GDM1 (cell line): ENCODE measurements at places on chromosomes 2 and 18.

- DNase-seq = no peak
Measured at GRCh38 chr2:39703181-39703872, 37.6 kb downstream of the TMEM178A start.

DNA sequence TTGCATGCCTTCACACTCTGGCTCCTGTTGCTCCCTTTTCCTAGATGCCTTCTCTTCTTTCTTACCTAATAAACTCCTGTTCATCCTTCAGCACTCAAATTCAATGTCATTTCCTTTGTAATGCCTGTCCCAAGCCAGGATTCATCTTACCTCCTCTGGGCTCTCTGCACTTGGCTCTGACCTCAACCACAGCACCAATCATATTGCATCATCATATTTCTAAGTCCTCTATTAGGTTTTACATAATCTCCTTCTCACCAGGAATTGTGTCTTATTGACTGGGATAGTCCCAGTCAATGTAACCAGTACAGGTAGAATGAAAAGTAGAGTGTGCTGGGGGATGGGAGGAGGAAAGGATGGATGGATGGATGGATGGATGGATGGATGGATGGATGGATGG is 187.1 kb downstream of the NRP2 start:
- no peak for DNase-seq

- DNase-seq = no peak
Measured at GRCh38 chr18:48867978-48868377, 82.8 kb downstream of the SMAD7 start.

DNA sequence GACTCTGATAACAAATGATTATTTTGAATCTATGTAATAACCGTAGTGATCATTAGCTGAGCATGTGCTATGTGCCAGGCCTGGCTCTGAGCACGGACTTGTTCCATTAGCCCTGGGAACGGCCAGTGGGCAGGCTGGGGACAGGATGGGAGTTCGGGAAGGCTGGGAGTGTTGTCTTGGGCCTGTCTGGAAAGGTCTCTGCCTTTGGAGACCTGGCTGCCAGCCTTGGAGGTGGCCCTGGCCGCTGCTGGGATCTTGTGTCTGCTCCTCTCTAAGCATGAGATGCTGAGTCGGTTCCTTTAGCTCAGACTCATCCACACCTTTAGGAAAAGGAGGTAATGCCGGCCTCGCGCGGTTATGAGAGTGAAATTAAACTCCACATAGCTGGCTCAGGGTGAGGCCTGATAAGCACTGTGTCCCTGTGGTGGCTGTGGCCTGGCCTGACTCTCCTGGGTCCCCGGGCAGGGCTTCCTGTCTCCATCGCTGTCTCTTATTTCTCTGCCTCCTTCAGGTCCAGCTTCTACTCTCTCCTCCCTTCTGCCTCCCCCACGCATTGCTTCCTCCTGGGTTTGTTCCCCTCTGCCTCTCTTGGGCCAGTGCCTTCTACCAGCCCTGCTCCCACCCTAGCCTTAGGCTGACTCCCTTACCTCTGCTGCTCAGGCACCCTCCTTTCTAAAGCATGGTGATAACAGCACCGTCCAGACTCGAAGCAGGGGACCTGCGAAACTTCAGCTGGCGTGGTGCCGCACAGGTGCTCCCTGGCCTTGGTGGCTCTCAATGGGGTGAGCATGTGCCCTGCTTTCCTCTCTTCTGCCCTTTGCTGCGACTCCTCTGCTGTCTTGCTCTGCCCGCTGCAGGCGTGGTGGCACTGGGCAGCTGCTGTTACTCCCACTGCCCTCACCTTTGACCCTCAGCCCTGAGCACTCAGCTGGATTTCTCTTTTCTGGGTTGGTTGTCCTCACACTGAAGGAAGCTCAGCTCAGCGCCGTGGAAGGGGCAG is 41.8 kb downstream of the NCK2 start:
- DNase-seq = peak; percentile 65

DNA sequence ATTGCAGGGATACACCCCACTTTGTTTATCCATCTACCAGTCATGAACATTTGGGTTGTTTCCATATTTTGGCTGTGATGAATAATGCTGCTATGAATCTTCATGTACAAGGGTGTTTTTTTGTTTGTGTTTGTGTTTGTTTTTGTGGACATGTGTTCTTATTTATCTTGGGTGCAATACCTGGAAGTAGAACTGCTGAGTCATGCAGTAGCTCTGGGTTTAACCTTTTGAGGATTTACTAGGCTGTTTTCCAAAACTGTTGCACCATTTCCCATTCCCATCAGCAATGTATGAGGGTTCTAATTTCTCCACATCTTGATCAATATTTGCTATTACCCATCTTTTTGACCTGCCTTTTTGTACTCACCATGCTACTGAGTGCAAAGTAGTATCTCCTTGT is 140.0 kb upstream of the CYP1B1 start:
- no peak for DNase-seq

GRCh38 chr2:86185517-86186212 is 9.6 kb downstream of the IMMT start:
- no peak for DNase-seq

DNA sequence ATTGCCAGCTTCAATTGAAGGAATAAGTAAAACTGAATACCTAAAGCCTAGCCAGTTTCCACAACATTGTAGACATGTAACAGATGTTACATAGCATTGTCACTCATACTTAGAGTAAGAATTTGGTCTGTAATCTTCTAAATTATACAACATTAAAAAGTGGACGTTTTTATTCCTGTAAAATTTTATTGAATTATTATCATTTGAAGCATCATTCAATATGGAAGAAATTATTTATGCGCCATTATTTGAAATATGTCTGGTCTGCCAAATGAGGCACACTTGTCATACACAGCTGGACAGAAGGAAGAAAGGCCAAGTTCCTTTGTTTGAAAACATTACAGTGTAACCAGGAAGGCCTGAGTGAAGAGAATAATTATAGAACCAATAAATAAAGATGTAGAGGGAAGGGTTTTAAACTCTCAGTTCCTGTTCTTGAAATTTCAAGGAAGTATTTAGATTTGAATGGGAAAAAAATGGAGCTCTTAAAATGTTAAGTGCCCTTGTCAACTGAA is 575.5 kb downstream of the LRRTM4 start:
- DNase-seq = no peak

DNA sequence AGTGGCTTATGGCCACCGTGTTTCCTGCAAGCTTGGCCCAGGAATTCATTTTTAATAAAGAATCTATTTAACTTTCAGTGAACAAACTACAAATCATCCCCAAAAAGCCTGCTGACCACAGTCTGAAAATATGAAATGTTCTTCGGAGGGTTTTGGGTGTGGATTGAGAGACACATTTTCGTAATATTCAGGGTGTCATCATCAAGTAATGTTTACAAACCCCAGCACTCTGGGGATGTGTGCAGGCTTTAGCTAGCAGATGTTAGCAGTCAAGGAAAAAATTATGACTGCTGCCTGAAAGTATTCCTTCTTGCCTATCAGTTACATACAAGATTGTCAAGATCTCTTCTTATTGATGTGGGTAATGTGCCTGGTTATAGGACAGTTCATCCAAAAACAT is 143.9 kb upstream of the FN1 start:
- no peak for DNase-seq

GRCh38 chr2:88751768-88752167 is 60.3 kb downstream of the RPIA start:
- no peak for DNase-seq

GRCh38 chr2:21289989-21290388 is 166.2 kb downstream of the TDRD15 start:
- no peak for DNase-seq

- DNase-seq = no peak
Measured at GRCh38 chr2:11839916-11840315, 93.5 kb downstream of the LPIN1 start.

- DNase-seq = no peak
Measured at GRCh38 chr2:96354492-96354891, 18.9 kb downstream of the NCAPH start.

GRCh38 chr2:197915548-197916265 is 111.3 kb downstream of the PLCL1 start:
- no peak for DNase-seq

GRCh38 chr2:141508806-141509595 is 621.8 kb downstream of the LRP1B start:
- no peak for DNase-seq

- no peak for DNase-seq
Measured at GRCh38 chr2:31764169-31764568, 183.4 kb upstream of the SRD5A2 start.

GRCh38 chr18:49893036-49893435 is 79.7 kb upstream of the ACAA2 start:
- DNase-seq = no peak

- no peak for DNase-seq
Measured at GRCh38 chr2:45901468-45902032, 250.1 kb downstream of the PRKCE start.

- DNase-seq = no peak
Measured at GRCh38 chr2:148592791-148593190, 51.8 kb upstream of the EPC2 start.

GRCh38 chr2:106885971-106886915 is at the start of gene ST6GAL2:
ST6GAL2 (minus strand) TSS chr2:106886167; CDS start chr2:106843977, 42,190 bp downstream.
- peak; percentile 57 for DNase-seq

GRCh38 chr18:54964741-54965140 is 5.5 kb upstream of the CCDC68 start:
- no peak for DNase-seq

GRCh38 chr18:22734791-22735627 is 198.1 kb upstream of the RBBP8 start:
- no peak for DNase-seq

DNA sequence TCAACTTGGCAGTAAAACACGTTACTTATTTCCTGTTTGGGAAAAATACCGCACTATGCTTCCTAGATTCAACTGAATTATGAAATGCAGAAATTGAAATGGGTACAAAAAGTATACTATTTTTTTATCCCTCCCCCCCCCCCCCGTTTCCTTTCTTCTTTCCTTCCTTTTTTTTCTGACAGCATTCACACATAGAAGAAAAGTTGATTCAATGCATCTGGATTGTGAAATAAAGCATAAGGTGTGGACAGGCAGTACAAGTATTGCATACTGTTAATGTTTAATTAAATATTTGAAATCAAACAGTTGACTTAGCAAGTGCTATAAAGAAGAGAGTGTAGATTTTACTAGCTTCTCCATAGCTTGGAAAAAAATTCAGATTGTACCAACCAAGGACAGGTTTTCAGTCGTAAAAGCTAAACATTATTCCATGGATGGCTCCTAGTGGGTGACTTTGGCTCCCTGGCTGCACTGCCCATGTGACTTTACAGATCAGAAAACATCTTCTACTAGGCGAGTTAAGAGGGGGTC is 21.6 kb upstream of the AGFG1 start:
- DNase-seq = no peak

DNA sequence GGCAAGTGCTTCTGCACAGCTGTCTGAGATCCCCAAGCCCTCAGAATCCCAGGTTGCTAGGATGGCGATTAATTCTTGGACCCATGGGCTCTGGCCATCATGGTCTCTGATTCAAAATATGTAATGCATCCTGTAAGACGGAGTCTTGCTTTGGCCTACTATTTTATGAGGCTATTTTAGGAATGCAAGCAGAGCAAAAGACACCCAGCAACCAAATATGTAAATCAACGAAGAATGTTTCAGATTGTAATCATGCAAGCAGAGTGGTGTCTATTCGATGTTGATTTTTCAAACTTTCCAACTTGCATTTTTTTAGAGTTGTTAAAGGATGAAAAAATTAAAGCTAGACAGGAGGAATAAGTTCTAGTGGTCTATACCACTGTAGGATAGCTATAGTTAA is 154.8 kb downstream of the COL6A3 start:
- no peak for DNase-seq

- no peak for DNase-seq
Measured at GRCh38 chr2:220270481-220271070, 643.1 kb downstream of the SLC4A3 start.

GRCh38 chr18:58592223-58593214 is 36.4 kb downstream of the ALPK2 start:
- DNase-seq = no peak

GRCh38 chr2:225022188-225022587 is 20.1 kb downstream of the DOCK10 start:
- no peak for DNase-seq

DNA sequence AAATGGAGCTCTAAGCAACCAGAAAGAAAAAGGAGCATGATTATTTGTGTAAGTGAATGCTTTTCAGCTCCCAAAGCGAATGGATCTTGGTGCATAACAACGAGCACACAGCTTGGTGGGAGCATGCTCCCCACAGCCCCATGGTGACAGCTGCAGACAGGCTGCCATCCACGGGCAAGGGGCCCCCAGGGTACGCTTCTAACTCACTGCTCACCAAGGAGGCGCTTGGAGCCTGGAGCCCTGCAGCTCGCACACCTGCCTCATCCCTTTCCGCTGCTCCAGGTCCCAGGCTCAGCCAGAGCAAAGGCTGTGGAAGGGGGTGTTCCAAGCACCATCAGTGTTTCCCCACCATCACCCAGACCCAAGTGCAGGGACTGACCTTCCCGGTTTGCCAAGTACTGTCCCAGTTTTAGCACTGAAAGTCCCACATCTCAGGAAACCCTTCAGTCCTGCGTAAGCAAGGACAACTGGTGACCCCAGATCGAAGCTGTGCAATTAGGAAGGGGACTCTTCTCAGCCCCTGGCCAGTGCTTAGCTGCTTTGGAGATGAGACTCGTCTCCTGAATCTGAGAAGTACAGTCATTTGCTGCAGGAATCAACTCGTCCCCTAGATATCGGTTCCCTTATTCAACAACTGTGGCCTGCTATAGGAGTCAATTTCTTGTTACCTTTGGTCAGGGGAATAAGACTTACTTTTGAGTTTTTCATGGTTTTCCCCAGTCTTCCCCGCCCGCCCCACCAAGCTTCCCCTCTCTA is 50.0 kb upstream of the ATG16L1 start:
- no peak for DNase-seq
